A549 (cell line): ENCODE measurements at places on chromosomes 12 and 14.
A peak's percentile ranks its signal among the peaks of the same experiment; 100 is the strongest.

DNA sequence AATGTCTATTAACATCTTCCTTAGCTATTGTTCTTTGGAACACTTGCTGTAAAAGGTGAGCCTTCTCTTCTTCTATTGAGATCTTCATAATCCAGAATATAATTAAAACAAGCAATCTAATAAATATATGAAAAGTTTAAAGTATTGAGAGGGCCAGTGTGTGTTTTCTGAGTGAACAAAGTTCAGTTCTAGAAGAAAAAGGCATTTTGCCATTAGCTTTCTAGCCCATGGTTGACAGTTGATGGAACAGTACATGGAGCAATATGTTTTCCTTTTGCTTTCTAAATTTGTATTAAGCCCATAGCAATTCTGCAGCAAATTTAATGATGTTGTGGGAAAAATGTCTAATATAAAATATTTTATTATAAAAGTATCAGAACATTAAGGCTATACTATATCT lies 853.0 kb downstream of the TRHDE start:
- DNase-seq = no peak

GRCh38 chr14:96590190-96590864 lies 88.1 kb downstream of the PAPOLA start:
- DNase-seq = no peak

DNA sequence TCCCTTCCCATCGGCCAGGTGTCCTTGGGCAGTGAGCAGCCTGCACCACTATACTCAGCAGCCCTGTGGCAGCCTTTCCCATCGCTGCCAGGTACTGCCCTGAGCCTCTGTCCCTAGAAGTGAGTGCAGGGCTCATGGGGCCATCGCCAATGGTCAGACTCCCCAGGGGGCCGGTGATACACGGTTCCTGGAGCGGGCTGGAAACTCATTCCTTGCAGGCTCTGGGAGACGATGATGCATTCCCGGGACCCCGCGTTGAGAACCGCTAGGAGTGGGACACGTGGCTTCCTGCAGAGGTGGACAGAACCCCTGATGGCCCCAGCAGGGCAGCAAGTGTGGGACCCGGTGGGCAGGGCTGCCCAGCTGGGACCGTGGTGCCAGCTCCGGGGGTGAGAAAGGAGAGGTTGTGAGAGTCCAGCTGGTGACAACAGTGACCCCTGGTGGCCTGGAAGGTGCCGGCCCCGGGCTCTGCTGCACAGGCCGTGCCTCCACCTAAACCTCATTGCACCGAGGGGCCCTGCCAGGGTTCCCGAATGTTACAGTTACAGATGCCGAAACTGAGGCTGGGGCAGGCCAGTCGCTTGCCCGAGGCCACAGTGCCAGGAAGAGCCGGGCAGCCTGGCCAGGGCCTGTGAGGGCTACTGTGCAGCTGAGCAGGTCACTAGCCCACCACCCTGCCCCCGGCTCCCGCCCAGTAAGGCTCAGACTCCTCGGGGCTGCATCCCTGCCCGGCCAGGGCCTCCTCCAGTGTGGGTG lies 33.8 kb downstream of the FBRSL1 start:
- DNase-seq = peak; percentile 92

- DNase-seq = no peak
These were observed 285.7 kb downstream of the RMST start for GRCh38 chr12:97748298-97748697.

GRCh38 chr12:105256011-105256410 lies 20.0 kb upstream of the APPL2 start:
- no peak for DNase-seq

DNA sequence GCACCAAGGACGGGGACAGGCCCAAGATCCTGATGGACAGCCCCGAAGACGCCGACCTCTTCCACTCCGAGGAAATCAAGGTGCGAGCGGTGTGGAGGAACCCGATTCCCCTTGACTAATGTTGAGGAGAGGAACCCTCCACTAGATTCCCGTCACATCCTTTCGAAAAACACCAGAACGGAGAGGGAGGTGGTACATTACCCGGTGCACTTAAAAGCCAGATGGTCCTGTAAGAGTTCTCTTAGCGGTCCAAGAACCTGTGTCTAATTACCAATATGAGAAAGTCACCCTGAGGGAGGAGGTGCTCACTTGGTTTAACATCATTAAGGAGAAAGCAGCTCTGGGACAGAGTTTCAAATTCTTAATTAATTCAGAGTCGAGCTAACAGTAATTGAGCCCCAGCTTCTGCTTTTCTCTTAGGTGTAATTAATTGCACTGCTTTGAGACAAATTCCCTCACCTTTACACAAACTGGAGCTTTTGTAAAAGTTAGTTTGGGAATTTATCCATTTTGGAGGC lies 450 bp downstream of the PRKAB1 start:
- no peak for DNase-seq

GRCh38 chr12:91687052-91688017 lies 458.3 kb downstream of the BTG1 start:
- no peak for DNase-seq

DNA sequence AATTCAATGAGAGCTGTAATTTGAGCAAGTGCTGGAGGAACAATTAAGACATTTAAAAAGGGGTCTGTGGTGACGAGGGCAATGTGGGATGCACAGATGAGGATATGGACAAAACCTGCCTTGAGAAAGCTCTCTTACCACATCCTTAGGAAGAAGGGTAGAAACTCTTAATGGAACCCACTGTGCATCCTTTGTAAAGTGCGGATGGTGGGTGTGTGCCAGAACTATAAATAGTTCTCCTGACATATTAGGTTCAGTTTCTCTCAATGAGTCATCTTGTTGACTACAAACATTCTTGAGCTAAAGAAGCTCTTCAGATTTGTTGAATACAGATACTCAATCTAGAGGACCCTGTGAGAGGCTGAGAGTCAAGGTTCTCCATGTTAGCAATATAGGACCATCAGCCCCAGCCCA lies 106.1 kb upstream of the ANO4 start:
- no peak for DNase-seq

DNA sequence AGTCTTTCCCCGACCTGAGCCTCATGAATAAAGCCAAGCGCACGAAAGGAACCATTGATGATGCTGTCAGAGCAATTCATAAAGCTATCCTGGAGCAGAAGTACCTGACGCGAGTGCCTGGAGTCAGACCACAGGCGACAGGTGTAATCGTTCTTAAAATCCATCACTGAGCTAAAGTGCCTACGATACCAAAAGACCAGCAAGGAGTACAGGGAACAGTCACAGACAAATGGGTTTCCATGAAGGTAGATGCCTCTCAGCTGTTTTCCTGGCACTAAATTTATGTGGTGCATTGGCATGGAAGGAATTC lies 1.4 kb upstream of the PCED1B start:
- no peak for DNase-seq

- no peak for DNase-seq
These were observed 61.2 kb downstream of the ATXN7L3B start for GRCh38 chr12:74598819-74599218.

DNA sequence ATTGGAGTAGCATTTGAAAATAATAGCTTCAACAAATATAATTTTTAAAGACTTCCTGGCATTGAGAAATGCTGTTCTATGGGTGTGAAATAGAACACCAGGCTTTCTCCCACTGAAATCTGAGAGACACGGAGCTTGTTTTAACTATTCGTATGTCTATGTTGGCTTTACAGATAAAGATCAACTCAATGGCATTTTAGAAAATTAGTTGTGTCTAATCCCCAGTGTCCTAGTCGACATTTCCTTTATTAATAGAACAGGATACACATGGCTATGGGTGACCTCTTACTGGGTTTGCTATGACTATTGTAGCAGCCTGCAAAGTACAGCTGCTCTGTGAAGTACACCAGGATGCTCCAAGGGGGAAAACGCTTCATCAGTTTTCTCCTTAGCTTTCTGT lies 159.3 kb downstream of the SLC25A21 start:
- DNase-seq = no peak

GRCh38 chr12:67816269-67816668 lies 167.7 kb downstream of the DYRK2 start:
- DNase-seq = no peak

DNA sequence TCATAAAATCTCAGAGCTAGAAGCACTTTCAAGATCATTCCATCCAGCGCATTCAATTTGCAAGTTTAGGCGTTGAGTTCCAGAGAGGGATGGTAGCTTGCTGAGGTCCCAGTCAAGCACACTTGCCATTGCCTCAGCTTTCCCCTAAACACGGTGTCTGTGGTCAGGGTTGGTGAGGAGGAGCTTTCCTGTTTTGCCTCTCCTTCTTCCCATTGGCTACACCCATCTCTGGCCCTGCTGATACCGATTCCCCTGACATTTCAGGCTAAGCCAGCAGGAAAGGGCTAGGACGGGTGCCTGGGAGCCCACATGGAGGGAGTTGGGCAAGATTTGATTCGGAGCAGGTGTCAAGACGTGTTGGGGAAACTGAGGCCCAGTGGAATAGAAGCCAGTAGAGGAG lies 9.1 kb downstream of the NFATC4 start:
- no peak for DNase-seq

GRCh38 chr14:72753879-72754400 lies 140.0 kb downstream of the DPF3 start:
- no peak for DNase-seq

- no peak for DNase-seq
These were observed 108.3 kb downstream of the KIF26A start for GRCh38 chr14:104246401-104247335.

- no peak for DNase-seq
These were observed 17.9 kb upstream of the RAB3IP start for GRCh38 chr12:69720750-69721149.

DNA sequence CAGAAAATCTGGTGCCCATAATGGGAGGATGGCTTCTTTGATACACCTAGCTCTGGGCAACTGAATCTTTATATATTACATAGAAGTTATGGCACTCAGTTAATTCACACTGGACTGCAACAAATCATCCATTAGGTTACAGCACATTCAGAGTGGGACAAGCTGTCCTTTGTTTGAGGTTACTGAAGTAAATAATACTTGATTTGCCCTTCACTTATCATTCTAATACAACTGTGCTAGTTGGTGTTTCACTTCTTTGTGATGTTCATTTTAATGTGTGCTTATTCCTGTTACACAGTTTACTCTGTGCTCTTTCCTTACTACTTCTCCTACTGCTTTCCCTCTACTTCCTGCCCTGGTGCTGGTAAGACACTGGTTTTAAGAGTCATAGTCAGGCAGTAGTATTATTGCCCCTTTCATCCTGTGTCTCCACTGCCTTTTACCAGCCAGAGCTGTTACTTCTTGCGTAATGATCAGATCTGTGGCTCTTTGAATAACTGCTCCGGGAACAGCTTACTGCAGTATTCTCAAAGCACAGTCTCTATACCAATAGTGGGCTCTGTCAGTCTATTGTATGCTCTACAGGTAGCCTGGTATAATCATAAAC lies 36.4 kb upstream of the GXYLT1 start:
- DNase-seq = no peak

DNA sequence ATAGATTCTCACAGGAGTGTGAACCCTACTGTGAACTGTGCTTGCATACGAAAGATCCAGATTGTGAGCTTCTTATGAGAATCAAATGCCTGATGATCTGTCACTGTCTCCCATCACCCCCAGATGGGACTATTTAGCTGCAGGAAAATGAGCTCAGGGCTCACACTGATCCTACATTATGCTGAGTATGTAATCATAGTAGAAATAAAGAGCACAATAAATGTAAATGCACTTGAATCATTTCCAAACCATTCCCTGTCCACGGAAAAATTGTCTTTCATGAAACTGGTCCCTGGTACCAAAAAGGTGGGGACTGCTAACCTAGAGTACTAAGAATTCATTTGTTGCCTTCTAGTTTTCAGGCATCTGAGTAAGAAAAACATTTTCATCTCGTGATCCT lies 1215.8 kb upstream of the TMEM132C start:
- DNase-seq = no peak

DNA sequence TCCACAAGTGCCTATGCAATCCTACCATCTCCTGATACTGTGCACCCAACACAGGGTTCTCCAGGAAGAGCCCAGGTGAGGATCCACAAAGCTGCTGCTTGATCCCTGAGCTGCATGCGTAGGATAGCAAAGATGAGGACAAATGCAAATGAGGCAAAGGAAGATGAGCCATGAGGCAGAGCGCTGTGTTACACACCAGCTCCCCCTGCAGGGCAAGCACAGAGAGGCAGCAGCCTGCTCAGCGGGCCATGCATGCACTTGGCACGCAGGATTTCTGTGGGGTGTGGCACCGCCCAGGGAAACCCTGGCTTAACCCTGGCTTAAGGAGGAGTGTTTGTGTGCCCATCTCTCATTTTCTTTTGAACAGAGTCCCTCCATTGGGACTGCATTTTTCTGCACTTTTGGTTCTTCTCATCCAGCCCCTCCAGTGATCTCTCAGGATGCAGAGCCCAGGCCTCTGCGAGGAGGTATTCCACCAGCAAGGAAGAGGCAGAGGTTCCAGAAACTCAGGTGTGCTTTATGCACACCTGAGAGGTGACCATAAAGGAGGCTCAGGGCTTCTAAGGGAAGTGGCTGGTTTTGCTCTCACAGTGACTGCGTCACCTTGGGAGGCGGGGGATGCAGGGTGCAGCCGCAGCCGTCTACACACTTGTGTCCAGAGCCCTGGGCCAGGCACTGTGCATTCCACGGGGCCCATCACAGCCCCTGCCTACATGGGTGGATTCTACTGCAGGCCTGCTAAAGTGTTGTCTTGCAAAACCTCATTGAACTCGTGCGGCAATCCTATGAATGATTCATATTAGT lies 973.3 kb upstream of the TMEM132C start:
- DNase-seq = peak; percentile 57

DNA sequence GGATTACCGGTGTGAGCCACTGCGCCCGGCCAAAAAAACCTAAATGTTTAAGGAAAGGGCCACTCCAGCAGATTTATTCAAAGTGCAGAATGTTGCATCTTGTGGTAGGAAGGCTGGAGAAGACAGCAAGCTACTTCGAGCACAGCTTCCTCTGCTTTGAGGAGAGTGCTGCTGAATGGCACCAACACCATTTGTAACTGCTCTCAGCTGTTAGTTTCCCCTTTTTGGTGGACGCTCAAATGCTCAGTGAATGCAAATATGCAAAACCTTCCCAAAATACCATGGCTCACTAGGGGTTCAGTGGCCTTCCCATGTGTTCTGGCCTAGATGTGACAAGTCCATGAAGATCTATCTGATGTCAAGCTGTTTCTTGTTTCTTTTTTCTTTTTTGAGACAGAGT lies 2.9 kb upstream of the TDRD9 start:
- DNase-seq = no peak

- peak; percentile 70 for DNase-seq
These were observed 33.6 kb upstream of the HNF1A start for GRCh38 chr12:120944645-120945217.

- no peak for DNase-seq
These were observed 38.5 kb downstream of the SLC38A1 start for GRCh38 chr12:46230306-46230705.

DNA sequence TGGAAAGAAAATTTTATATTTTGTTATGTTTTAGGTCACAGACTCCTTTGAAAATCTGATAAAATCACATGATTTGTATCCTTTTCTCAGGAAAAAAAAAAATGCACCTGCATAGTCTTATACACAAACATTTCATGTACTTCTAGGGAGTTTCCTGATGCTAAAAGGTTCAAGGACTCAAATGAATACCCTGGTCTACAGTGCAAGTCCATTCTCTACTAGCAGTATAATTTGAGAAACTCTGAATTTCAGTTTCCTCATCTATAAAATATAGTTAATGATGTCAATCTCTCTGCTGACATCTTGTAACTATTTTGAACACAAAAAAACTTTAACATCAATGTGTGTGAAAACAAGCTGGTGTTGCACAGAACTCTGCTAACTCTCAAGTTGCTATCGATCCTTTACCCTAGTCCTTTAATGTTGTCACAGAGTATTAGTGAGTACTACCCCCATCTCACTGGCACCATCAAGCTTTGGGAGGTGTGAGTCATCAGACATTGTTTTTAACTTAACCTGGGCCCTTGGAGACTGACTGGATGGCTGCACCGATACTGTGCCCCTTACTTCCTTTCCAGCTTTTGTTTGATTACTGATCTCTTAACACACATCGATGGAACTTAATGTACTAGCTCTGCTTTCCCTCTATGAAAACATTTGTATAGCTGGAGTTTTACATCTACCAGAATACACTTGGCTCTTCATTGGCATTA lies 251.9 kb upstream of the SOX5 start:
- DNase-seq = no peak
